ENCODE measurements at places on chromosomes 12 and 14.
A peak's percentile ranks its signal among the peaks of the same experiment; 100 is the strongest.

- DNase-seq, result no peak
Measured at GRCh38 chr12:72304751-72305150, 32.6 kb downstream of the TRHDE start.

DNA sequence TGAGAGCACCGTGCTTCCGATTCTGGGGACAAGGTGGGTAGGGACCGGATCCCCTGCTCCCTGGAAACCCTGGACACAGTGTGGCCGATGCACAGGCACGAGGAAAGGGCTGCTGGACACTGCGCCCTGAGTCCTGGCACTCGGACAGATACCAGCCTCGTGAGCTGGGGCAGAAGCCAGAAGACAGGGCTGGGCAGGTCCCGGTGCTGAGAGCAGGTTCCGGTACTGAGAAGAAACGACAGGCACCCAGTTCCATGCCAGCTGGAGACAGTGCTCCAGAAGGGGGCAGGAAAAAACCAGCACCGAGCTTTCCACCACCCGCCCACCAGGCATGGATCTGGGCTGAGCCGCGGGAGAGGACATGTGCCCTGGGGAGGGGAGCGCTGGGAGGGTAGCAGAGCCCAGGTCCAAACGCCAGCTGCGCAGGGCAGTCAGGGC is 6.5 kb downstream of the XRCC3 start:
- DNase-seq, result no peak

DNA sequence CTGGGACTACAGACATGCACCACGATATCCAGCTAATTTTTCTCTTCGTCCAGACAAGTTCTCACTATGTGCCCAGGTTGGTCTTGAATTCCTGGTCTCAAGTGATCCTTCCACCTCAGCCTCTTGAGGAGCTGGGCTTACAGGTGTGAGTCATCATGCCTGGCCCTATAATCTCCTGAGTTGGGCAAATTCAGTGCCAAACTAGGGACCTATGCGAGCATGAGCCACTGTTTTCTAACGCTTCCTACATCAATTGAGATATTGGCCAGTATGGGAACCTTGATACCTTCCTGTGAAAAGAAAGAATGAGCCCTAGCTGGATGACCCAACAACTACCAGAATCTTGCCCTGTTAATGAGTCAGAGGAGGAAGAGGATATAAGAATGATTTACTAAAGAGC is 585.2 kb downstream of the C12orf50 start:
- DNase-seq, result no peak

DNA sequence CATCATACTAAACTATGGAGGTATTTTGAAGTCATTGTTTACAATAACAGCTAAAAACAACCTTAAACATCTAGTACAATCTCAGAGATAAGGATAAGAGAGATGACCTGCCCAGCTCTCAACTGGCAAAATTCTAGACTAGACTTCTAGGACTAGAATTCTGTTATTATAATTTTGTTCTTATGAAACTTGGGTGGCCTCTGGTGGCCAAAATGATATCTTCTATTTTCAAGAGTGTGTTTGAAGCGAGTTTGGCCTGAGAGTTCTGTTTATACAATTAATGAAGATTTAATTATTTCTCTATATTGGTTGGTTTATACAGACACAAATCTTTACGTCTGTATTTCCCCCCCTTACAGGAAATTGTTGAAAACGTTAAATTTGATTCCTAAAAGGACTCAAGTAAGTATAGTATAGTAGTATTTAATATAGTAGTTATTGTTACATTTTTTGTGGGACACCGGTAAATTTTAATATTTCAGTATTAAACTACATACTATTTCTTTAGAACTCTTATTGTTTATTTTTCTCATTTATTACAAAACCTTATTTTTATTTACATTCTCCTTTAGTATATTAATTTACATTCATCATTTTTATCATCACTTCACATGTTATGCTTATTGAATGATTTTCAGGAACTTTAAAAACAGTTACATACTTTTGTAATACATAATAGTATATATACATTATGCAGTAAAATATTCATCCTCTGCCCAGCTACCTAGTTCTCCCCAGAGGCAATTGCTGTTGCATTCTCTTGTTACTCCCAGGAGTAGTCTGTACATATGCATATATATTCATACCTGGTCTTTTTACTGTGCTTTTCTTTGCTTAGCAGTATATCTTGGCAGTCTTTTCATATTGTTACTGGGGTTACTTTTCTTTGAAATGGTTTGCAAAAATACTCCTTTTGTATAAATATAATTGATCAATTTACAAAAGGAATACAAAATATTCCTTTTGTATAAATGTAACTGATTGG is 6.6 kb downstream of the PPHLN1 start:
- DNase-seq, result peak; percentile 47

All from CD4-positive, alpha-beta memory T cell (primary cell).